ENCODE measurements at places on chromosomes 6 and 20.

- no peak for DNase-seq
Observed at GRCh38 chr6:166911248-166911677, 45.1 kb downstream of the RNASET2 start.

GRCh38 chr6:28235912-28236452 lies 10.9 kb downstream of the ZSCAN9 start:
- peak; percentile 32 for DNase-seq

GRCh38 chr6:42877695-42878094 lies 1.7 kb upstream of the RPL7L1 start:
- DNase-seq = no peak

DNA sequence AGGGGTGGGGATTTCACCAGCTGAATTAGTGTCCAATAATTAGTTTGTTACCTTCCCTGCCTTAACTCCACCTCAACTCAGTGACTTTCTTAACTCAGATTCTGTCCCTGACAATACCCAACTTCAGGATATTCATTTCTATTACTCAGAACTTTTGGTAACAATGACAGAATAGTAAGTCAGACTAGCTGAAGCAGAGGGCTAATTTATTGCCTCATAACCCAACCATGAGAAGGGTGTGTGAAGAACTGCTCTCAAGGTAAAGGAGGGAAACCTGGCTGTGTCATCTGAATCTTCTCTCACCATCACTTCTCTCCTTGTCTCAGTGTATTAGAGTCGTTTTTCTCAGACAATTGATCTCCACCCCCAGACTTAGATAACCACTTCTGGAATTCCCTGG lies 1.2 kb upstream of the PI3 start:
- no peak for DNase-seq

- no peak for DNase-seq
Observed at GRCh38 chr6:80439721-80440470, 333.4 kb downstream of the BCKDHB start.

DNA sequence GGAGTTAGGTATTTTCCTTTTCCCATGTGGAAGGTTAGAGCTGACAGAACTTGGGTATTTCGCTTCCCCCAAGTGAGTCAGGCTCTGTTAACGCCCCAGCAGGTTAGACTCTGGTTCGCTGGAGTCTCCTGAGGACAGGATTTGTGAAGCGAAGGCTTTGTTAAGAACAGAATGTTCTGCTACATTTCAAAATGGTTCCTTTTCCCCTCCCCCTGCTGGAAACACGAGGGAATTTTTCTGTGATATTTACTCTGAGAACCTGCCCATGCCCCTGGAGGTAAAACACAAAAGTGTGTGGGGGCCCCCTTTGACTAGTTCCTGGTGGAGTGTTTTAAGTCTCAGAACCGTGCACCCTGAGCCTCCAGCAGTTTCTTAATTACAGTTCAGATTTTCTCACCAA lies 731.4 kb upstream of the CITED2 start:
- no peak for DNase-seq

DNA sequence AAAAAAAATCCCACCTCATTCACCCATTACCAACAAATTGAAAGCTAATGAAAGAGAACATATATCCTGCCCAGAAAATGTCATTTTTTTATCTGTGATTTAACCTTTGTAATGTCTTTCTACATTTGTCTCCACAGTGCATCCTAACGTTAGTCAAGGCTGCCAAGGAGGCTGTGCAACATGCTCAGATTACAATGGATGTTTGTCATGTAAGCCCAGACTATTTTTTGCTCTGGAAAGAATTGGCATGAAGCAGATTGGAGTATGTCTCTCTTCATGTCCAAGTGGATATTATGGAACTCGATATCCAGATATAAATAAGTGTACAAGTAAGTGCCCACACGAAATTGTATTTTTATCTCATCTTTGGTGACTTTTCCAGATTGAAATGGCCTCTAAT lies 30.0 kb downstream of the RSPO3 start:
- DNase-seq = no peak

- no peak for DNase-seq
Observed at GRCh38 chr6:40931931-40932330, 107.1 kb downstream of the UNC5CL start.

GRCh38 chr20:47365023-47365764 lies 8.7 kb upstream of the ZMYND8 start:
- DNase-seq = no peak

DNA sequence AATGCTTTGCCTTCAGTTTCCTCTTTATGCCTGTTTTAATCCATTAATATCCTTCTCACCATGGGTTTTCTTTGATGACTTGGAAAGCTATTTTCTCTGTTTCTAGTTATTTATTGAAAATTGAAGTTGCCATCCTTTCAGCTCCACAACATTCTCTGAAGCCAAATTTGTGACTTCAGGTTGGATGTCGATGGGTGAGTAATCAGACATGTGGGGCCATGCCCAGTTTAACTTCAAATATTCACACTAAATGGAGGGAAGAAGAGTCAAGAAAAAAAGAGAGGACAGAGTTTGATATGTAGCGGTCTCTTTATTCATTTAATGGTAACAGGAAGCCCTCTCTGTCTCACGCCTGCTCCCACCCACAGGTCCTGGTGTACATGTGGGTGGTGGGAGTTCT lies 89.1 kb upstream of the RIPOR2 start:
- no peak for DNase-seq

DNA sequence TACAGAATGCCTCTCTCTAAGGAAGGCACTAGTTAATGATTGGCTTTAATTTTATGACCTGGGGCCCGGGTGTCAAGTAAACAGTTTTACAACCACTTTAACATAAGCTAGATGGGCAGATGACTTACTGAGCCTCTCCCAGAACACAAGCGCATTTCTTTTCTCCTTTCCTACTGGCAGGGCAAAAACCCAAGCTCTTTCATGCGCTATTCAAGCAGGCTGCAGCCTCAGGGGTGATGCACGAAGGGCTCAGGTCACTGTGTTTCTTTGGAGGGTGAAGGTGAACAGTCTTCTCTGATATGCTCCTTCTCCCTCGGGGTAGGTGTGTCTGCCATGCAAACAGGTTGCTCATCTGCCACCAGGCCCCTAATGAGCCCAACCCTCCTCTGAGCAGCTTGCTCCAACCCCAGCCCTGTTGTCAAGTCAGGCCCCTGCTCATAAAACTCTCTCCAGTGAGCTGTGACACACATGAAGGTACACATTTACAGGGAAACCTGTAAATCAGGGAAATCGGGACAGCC lies 73.5 kb upstream of the CDH4 start:
- no peak for DNase-seq

- DNase-seq = no peak
Observed at GRCh38 chr6:40966860-40967259, 72.2 kb downstream of the UNC5CL start.

GRCh38 chr6:149060300-149060984 lies 257.1 kb upstream of the TAB2 start:
- DNase-seq = peak; percentile 24

GRCh38 chr6:101391772-101392585 lies 1.5 kb upstream of the GRIK2 start:
- no peak for DNase-seq

GRCh38 chr6:149895833-149896271 lies 2.1 kb downstream of the RAET1E start:
- peak; percentile 69 for DNase-seq

- DNase-seq = no peak
Observed at GRCh38 chr6:73308712-73309534, 45.2 kb downstream of the DPPA5 start.

GRCh38 chr20:44296011-44296410 lies 15.0 kb downstream of the FITM2 start:
- no peak for DNase-seq

GRCh38 chr6:108421366-108421765 lies 126.5 kb downstream of the AFG1L start:
- DNase-seq = no peak

DNA sequence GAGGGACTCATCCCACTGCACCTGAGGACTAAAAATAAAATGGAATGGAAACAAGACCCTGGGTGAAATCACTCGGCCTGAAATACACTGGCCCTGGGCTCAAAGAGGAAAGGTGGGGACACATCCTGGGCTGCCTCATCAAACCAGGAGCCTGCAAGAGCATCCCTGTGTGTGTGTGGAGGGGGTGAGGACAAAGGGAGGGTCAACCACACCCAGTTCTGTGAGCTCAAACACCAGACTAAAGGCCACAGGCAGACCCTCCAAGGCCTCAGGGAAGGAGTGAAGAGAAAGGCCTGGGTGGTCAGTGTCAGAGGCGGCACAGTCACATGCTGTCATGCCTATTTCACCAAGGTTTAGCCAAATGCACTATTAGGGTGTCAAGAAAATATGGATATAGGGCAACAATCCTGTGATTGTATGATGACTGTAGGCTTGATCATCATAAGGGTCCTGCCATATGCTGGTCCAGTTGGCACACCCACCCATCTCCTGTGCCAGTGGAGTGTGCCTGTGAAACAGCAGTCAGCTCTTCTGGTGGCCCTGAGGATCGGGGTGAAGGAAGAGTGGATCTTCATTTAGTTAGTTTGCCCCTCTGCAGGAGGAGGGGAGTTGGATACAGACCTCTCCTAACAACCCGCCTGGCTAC lies 28.9 kb downstream of the SRSF3 start:
- no peak for DNase-seq

GRCh38 chr20:39248171-39248861 lies 286.2 kb downstream of the DHX35 start:
- no peak for DNase-seq

GRCh38 chr20:39299783-39300182 lies 337.6 kb downstream of the DHX35 start:
- no peak for DNase-seq

GRCh38 chr6:16320533-16321340 lies 82.3 kb downstream of the GMPR start:
- no peak for DNase-seq

DNA sequence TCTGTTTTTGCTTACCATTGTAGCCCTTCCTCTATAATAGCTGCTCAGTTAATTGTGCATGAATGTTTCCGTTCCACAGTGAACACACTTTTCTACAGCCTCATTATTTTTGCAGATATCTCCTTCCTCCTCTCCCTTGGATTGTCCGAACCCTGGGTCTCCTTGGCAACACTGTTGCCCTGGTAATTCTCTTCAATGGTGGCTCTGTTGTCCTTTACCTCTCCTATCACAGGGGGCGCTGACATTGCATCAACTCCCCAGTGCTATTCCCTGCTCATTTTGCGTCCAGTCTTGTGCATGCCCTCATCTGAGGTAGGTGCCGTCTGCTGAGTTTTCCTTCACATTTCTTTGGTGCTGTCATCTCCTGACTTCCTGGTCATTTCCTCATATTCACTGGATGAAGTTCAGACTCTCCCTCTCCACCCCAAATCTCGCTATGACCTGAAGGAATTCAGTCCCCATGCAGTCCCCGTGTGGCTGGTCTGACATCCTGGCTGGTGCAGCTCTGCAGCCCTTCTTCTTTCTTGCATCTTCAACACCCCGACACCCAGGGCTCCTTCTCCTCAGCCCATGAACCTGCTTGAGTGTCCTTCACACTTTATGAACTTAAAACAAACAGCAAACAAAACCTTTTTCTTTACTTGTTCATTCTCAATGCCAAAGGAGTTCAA lies 21.1 kb downstream of the PHACTR2 start:
- no peak for DNase-seq

GRCh38 chr6:7568021-7568420 lies 22.0 kb upstream of the SNRNP48 start:
- no peak for DNase-seq

DNA sequence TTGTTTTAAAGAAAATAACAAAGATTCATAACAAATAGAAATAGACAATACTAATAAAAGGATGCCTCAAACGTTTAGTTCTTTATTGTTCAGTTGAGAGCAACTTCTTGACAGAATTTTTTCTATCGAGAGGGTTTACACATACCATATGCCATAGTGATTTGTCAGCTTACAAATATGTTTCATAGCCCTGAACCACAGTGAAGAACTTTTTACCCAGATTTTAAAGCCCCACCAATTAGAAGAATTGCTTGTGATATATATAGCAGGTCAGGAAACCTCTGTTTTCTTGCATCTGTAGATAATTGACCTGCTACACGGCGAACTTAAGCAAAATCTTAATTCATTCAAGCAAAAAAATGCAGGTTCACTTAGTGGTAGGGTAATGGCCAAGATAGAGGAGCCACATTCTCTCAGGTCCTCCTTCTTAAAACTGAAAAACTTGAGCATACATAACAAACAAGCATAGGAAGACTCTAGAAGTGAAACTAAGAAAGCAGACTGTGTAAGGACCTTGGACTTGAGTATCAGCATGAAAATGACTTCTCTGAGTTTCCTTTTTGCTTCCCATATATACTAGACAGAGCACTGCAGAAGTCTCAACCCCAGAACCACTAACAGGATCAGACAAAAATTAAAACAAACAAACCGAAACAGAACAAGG lies 39.5 kb downstream of the CRISP1 start:
- DNase-seq = no peak

DNA sequence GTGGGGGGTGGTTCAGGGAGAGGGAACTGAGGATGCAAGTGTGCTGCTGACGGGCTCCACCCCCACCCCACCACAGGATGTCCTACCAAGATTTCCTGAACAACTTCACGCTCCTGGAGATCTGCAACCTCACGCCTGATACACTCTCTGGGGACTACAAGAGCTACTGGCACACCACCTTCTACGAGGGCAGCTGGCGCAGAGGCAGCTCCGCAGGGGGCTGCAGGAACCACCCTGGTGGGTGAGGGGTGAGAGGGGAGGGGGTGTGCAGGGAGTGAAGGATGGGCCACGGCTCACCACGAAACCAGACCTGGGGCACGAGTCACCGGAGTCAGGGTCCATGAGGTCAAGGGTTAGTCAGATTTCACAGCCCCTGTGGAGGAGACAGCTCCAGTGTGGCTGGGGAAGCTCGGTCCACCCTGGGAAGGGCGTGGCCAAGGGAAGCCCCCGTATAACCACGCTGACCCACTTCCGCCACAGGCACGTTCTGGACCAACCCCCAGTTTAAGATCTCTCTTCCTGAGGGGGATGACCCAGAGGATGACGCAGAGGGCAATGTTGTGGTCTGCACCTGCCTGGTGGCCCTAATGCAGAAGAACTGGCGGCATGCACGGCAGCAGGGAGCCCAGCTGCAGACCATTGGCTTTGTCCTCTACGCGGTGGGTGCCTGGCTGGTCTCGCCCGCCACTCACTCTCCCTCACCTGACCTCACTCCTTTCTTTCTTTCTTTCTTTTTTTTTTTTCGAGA lies 18.3 kb downstream of the CAPN11 start:
- no peak for DNase-seq

- no peak for DNase-seq
Observed at GRCh38 chr20:30487947-30488926, 769.2 kb upstream of the DEFB115 start.
